Lower lobe of right lung (tissue), 2 donors: ENCODE measurements at places on chromosomes 12 and 14.

DNA sequence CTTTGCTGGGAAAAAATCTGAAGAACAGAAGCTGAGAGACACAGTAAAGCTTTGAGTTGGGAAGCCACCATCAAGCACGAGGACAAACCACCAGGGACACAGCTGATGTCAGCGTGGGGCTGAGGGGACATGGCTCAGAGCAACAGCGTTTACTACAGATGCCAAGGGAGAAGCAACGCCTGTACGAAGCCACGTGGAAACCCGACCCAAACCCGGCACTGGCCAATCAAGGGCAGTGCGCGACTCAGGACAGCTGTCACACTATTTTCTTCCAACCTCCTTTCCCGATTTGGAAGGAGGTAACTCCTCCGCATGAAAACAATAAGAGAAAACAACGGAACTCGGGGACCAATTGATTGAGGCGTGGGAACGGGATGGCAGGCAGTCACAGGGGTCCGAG, 20.2 kb upstream of the CHGA start:
- no peak for DNase-seq

DNA sequence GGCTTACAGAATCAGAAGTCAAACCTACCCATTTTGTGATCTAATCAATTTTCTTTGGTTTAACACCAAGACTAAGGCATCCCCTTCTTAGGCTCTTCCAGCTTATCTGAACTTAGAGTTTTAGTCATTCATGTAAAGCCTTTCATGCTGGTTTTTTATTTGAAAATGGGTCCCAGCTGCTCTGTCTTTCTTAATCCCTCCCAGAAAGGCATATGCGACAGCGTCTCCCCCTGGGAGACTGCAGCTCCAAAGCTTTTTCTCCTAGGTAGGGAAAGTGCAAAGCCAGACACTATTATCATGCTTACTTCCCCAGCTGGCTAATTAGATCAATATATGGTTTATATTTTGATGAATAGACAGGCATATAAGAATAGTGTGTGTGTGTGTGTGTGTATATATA, 96.6 kb upstream of the E2F7 start:
- no peak for DNase-seq

DNA sequence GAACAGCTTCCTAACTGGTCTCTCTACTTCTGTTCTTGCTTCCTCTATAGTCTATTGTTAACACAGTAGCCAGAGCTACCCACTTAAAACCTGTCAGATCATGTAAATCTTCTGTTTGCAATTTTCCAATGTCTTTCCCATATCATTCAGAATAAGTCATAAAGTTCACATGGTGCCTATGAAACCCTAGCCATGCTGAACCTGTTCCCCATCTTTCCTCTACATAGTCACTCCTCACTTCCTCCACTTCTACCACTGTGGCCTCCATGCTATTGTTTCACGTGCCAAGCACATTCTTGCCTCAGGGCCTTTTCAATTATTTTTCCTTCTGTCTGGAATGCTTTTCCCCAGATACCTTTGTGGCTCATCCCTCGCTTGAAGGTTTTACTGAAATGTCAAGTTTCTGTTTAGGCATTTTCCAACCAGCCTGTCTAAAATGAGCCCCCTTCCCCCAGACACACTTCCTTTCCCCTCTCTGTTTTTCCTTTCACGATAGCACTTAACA, 132.1 kb downstream of the DYRK2 start:
- DNase-seq = no peak

- peak; percentile 40 for DNase-seq
Measured at GRCh38 chr12:47782372-47782770, 9.3 kb downstream of the SLC48A1 start.

DNA sequence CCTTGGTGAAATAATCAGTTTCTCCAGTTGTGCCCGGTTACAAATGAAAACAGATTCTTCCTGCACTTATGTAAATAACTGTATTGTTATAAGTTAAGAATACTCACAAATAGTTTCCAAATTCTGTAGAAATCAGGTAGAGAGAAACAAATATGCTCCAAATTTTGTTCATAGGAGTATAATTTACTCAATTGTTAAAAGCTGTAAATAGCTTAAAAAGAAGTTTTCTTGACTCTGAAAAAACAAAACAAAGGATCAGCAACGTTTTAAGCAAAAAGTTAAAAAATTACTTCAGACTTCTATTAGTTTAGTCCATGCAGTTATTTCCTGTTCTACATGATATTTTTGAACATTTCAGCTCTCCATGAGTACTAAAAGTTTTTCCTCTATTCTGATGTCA, 30.0 kb upstream of the SLC38A4 start:
- DNase-seq = no peak

DNA sequence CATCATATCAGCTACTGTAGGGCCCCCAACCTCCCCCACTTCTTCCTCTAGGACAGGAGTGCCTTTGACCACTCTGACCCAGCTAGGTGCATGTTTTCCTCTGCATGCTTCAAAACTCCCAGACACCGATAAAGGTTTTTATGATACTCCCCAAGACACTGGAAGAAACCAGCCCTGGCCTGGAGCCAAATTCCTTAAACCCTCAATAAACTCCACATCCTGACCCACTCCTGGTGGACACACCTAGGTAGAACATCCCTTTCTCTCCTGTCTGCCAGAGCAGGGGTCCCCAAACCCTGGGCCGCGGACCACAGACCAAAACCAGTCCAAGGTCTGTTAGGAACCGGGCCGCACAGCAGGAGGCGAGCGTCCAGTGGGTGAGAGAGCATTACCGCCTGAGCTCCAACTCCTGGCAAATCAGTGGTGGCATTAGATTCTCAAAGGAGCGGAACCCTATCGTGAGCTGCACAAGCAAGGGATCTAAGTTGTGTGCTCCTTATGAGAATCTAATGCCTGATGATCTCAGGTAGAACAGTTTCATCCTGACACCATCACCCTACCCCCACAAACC, 49.6 kb downstream of the NT5DC3 start:
- DNase-seq = no peak

GRCh38 chr12:68482014-68482413, 128.7 kb upstream of the RAP1B start:
- DNase-seq = no peak

DNA sequence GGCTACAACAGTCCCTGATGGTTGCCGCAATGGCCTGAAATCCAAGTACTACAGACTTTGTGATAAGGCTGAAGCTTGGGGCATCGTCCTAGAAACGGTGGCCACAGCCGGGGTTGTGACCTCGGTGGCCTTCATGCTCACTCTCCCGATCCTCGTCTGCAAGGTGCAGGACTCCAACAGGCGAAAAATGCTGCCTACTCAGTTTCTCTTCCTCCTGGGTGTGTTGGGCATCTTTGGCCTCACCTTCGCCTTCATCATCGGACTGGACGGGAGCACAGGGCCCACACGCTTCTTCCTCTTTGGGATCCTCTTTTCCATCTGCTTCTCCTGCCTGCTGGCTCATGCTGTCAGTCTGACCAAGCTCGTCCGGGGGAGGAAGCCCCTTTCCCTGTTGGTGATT, 16.9 kb downstream of the GPRC5A start:
- DNase-seq = no peak
